ENCODE measurements at places on chromosomes 16 and 17.

DNA sequence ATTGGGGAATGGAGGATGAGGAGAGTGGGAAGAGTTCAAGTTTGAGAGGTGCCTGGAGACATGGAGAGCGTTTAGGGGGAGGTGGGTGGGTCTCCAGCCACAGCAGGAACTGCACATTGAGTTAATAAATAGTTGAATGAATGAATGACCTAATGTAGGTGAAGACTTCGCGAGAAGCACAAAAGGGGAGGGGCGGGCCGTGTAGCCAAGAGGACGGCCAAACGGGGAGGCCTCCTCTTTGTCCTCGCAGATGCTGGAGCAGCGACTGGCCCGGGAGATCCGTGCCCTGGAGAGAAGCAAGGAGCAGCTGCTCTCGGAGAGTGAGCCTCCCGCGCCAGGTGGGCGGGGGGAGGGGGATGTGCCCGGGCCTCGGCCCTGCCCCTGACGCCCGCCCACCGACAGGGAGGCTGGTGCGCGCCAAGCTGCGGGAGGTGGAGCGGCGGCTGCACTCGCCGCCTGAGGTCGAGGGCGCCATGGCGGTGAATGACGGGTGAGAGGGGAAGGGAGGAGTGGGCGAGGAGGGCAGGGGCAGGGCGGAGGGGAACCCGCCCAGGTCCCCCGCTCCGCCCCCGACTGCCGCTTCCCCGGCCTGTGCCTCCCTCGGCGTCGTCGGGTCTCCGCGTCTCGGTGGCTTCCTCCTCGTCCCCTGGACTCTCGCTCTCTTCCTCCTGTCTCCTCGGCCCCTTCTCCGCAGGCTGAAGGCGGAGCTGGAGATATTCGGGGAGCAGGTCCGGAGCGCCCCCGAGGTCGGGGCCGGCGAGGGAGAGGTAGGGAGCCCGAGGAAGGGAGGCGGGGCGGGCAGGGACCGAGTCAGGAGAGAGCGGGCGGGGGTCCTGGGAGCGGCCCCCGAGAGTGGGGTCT, 12.9 kb downstream of the SYCE1L start:
- DNase-seq = peak; percentile 42

DNA sequence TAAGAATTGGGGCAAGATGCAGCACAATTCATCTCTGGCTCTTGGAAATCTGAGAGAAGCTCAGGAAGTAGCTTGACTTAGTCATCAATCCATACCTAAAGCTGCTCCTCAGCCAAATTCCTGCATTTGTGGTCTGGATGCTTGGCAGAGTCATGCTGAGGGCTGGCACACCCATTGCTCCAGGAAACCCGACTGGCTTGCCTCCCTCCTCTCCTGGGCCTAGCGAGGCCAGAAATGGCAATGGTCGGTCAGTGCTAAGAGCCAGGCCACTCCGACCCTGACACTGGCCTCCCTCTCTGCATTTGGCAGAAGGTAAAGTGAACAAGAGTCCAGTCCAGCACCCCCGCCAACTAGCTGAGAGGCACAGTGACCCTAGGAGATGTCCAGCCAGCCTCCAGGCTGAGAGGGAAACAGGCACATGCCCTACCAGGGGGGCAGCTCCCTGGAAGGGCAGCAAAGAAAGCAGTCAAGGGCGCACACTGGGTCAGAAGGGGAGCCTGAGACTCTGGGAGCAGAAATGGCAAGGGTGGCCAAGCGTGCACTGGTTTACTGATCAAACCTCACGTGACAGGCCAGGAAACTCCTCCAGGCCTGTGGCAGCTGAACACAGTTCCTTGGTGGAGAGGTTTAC, 10.0 kb downstream of the POLDIP2 start:
- DNase-seq = no peak

DNA sequence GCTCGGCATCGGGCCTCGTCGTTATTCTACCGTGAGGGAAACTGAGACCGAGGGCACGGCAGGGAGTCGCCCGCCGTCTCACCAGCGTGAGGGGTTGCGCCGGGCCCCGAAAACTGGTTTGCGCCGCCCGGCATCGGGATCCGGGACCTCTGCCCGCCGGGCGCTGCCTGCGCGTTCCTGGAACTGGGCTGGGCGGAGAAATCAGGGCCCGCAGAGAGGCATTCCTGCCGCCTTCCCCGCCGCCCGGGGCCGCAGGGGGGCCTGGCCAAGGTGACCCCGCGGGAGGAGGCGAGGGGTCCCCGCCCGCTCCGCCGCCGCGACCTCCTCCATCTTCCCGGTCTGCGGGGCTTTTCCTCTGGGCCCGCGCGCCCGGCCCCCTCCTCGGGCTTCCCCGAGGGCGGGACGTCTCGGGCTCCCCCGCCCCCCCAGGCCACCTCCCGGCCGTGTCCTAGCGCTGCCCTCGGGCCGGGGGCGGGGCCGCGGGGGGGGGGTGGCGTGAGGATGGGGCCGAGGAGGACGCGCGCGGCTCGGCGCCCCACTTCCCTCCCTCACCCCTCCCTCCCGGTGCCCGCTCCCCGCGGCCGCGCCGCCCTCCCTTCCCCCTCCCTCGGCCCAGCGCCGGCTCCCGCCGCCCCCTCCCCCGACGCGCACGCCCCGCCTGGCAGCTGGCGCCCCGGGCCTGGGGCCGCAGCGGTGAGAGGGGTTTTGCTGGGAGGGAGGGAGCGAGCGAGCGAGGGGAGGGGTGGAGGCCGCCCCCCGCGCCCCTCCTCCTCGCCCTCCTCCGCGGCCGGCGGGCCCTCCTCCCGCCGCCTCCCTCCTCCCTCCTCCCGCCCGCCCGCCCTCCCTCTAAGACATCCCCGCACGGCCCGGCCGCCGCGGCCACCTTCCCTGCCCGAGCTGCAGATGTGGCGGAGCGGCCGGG, at the start of gene GLIS2:
TSS of gene GLIS2 (plus strand) at position 882 of the 922 bp plus-strand sequence. CDS start 16,214 bp downstream, outside the sequence.
- DNase-seq = no peak

DNA sequence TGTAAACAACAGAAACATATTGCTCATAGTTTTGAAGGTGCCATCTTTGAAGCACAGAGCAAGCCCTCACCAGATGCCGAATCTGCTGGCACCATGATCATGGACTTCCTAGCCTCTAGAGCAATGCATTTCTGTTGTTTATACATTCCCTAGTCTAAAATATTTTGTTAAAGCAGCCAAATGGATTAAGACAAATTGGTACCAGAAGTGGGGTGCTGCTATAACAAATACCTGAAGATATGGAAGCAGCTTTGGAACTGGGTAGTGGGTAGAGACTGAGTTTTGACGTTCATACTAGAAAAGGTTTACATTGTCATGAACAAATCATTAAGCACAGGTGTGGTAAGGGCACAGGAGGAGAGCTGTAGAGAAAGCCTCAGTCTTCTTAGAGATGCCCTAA, 13.6 kb downstream of the SGF29 start:
- no peak for DNase-seq
